Thymus (tissue), 14 donors: ENCODE measurements at places on chromosomes 7 and 10.

- DNase-seq = no peak
Measured at GRCh38 chr7:5578495-5578894, 154.9 kb upstream of the TNRC18 start.

- DNase-seq = no peak
Measured at GRCh38 chr7:1404898-1405548, 54.2 kb downstream of the MICALL2 start.

DNA sequence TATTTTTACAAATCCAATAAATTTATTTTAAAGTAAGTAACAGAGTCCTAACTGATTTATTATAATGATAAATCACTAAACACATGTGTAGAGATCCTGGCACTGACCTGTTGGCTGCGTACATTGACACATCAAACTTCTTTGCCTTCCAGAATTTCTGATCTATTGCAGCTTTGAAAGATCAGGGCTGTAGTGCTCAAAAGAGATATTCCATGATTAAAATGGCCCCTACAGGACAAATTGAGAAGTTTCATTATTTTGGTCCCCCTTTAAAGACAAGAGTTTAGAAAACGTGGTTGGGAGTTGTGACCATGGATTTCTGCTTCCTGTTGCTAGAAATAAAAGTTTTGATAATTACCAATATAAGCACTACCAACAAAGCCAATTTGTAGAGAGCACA lies 87.7 kb upstream of the PDK4 start:
- DNase-seq = no peak

GRCh38 chr10:6202098-6202683 lies 541 bp upstream of the PFKFB3 start:
- no peak for DNase-seq

DNA sequence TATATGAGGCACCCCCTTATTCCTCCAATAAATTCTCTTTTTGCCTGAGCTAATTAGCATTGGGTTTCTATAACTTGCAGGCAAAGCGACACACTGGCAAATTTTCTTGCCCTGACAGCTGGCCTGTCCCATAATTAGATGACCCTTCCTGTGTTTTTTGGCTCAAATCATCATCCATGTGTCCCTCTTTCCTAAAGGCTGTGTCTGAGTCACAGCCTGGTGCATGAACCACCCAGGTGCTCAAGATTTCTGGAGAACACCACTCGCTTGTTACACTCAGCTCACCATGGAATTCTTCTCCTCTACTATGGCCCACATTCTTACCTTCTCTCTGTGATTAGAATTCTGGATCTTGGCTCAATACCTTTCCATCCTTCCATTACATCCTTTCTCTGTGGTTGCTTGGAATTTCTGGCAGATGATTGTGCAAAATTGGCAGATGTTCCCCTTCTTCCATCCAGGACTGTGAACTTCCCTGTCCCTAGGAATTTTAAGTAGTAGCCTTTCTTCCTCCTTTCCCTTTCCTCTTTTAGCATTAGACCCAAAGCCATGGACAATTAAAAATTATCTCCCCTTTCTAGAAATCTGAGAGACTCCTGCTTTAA lies 116.0 kb upstream of the ANKRD1 start:
- DNase-seq = no peak

DNA sequence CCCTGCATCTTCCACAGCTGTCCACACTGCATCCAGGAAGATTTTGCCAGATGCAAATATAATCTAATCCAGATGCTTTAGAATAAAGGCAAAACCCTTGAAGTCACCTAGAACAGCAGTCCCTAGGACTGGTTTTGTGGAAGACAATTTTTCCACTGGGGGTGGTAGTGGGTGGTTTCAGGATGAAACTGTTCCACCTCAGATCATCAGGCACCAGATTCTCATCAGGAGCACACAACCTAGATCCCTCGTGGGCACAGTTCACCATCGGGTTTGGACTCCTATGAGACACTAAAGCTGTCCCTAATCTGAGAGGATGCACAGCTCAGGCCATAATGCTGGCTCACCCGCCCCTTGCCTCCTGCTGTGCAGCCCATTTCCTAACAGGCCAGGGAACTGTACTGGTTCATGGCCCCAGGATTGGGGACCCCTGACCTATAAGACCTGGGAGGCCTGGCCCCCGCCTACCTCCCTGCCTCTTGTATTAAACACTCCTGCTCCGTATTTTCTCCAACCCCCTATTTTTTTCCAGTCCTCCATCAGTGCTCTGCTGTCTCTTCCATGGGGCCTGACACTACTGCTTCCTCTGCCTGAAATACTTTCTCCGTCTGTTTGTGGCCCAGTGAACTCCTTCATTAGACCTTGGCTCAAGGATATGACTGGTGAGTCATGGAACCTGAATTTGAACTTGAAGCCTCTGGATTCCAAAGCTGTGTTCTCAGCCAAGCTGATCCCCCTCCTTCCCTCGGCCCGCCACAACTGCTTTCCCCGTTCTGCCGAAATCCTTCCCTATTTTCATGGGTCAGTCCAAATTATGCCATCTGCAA lies 79.9 kb upstream of the RHEB start:
- DNase-seq = no peak

- DNase-seq = no peak
Measured at GRCh38 chr10:71725249-71725648, 5.7 kb upstream of the C10orf105 start.

- DNase-seq = no peak
Measured at GRCh38 chr10:63206576-63206975, 73.4 kb downstream of the NRBF2 start.
